Activated T-helper 9 cell treated with anti-CD3 and anti-CD28 coated beads, Interleukin-2, amount 50 U/mL, for 16 hours (primary cell): ENCODE measurements at places on chromosomes 16 and 17.

GRCh38 chr16:57303021-57303909 is 18.8 kb upstream of the PLLP start:
- no peak for DNase-seq

GRCh38 chr16:1002399-1003166 is 21.0 kb downstream of the SOX8 start:
- peak; percentile 81 for DNase-seq

DNA sequence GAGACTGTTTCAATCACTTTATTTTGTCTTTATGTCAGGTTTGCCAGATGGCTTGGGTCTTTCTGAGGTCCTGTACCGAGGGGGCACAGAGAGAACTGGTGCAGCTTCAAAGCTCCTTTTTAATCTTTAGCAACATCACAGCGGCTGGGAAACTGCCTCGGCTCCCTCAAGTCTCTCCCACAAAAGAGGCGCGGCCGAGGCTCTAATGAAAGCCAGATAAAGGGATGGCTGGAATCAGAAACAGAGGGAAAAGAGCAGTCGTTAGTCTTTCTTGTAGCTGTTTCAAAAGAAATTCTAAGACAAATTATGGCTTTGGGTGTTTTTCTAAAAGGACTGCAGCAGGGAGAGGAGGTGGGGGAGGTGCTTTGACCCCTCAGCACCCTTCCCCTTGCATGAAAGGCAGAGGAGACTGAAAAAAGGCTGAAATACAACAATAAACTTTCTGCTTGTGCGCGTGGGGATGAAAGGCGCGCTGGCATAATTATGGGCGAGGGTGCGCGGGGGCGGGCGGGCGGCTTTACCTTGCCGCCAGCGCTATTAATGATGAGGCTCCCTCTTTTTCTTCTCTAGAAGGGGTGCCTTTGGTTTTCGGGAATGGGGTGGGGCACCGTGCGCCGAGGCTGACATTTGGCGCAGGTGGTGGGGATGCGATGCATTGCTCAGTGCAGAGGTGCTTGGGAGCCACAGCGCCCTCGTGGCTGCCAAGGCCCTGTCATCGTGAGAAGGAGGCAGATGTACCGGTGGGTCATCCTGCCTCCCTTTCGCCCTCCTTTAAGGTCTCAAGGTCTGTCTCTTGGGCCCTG is 22.3 kb upstream of the BRD7 start:
- no peak for DNase-seq

DNA sequence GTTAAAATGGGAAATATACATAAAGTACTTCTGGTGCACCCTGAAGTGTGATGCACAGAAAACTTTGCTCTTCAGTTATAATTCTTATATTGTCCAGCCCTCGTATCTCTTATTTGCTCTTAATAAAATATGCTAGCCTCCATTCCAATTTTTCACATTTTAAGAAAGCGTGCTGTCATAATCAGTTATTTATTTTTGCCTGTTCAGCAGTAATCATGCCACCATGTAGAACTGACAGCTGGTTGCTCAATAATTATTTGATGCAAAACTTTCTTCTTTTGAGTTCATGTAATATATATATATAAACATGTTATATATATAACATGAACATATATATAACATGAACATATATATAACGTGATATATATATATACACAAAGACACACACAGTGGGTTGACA is 294.6 kb downstream of the CNTNAP4 start:
- DNase-seq, result no peak

DNA sequence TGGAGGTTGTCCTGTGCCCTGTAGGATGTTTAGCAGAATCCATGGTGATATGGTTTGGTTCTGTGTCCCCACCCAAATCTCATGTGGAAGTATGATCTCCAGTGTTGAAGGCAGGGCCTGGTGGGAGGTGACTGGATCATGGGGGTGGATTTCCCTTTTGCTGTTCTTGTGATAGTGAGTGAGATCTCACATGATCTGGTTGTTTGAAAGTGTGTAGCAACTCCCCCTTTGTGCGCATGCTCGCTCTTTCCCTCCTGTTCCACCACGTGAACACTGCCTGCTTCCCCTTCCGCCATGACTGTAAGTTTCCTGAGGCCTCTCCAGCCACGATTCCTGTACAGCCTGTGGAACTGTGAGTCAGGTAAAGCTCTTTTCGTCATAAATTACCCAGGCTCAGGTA is 61.9 kb downstream of the ARHGAP17 start:
- no peak for DNase-seq

DNA sequence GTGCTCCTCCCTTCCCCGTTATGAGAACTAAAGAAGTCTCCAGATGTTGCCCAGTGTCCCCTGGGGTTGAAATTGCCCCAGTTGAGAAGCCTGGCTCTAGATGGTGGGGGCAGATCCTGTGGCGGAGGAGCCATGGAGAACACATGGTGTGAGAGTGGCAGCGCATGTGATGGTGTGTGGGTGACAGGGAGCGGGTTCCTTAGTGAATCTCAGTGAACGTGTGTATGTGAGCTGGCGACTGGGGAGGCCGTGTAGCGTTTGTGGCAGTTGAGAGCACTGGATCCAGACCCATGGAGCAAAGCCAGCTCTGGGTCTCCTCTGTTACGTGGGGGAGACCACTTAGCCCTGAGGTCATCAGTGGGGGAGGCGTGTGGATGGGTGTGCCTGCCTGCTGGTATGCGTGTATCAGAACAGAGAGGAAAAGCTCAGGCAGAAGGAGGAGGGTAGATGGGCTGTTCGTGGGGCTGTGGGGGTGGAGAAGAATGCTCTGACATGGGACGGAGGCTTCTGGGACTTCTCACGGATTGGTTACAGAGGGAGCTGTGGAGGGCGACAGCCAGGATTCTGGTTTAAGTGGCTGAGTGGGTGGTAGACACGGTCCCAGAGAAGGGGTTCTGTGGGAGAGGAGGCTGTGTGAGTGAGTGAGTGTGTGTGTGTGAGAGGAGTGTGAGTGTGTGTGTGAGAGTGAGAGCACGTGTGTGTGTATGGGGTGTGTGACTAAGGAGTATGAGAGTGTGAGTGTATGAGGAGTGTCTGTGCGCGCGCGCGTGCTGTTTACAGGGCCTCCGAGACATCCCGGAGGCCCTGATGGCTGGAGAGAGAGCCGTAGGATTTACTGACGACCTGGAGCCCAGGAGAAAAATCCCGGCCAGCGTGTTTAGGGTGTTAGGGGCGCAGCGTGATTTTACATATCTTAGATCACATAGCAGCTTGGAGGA is 193.8 kb downstream of the SNX29 start:
- no peak for DNase-seq

DNA sequence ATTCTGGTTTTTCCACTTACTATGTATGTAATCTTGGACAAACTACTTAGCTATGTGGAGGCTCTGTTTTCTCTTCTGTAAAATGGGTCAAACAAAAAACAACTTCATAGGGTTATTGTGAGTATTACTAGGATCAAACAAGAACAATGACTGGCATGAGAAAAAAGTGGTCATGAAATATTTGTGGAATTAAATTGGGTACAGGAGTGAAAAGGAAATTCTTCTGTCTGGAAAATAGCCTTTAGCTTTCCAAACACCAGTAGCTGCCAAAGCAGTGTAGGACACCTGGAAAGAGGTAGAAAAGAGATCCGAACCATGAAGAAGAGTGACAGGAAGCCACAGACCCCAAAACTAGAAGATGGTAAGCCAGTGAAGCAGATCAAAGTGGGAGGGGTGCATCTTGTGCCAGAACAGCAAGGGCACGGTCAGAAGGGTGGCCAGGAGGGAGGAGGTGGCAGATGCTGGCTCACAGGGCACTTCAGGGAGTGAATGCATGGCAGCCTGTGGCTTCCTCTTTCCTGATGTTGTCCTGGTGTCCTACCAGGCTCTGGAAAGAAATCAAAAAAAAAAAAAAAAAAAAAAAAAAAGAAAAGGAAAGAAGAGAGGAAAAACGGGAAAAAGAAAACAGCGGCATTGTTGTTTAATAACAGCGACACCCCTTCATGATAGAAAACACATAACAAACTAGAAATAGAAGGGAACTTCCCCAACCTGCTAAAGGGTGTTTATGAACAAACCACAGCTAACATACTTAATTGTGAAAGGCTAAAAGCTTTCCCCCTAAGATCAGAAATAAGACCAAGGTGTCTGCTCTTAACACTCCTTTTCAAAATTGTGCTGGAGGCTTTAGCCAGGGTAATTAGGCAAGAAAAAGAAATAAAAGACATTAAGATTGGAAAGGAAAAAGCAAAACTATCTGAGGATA is 67.9 kb downstream of the PCTP start:
- DNase-seq, result no peak

DNA sequence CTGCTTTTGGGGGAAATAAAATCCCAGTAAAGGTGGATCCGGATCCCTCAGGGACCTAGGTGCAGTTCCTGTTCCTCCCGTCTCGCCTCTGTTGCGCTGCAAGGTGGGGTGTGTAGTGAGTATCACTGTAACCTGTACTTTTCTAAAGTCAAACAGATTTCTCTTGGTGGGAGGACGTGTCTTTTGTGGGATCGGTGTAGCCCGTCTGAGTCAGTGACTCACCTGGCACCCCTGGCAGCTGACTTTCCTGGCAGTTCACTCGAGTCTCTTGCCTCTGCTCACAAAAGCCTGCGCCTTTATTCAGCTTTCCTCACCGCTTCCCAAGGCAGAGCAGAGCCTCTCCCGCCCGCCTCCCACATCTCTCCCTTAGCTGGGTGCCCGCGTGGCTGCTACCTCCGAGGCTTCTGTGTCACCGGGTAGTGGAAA is 85.7 kb downstream of the CMIP start:
- DNase-seq, result no peak

- no peak for DNase-seq
Measured at GRCh38 chr17:82231562-82232321, 2.9 kb downstream of the SLC16A3 start.

DNA sequence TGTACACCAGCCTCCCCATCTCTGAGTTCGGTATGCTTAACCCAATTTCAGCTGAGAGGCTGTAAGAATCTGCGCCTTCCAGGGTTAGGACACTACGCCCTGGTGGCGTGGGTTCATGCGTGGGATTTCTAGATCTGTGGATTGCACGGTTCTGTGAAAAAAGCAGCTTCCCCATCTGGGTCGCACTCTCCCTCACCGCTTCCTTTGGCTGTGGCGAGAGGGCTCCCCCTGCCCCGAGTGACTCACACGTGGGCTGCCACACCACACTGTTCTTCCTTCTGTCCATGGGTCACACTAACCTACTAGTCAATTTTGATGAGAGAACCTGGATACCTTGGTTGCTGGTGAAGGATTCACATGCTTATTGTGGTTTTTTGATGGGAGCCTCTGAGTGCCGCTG is 256.0 kb upstream of the MAF start:
- no peak for DNase-seq

- peak; percentile 40 for DNase-seq
Measured at GRCh38 chr17:45410144-45411091, 22.3 kb downstream of the ARHGAP27 start.

DNA sequence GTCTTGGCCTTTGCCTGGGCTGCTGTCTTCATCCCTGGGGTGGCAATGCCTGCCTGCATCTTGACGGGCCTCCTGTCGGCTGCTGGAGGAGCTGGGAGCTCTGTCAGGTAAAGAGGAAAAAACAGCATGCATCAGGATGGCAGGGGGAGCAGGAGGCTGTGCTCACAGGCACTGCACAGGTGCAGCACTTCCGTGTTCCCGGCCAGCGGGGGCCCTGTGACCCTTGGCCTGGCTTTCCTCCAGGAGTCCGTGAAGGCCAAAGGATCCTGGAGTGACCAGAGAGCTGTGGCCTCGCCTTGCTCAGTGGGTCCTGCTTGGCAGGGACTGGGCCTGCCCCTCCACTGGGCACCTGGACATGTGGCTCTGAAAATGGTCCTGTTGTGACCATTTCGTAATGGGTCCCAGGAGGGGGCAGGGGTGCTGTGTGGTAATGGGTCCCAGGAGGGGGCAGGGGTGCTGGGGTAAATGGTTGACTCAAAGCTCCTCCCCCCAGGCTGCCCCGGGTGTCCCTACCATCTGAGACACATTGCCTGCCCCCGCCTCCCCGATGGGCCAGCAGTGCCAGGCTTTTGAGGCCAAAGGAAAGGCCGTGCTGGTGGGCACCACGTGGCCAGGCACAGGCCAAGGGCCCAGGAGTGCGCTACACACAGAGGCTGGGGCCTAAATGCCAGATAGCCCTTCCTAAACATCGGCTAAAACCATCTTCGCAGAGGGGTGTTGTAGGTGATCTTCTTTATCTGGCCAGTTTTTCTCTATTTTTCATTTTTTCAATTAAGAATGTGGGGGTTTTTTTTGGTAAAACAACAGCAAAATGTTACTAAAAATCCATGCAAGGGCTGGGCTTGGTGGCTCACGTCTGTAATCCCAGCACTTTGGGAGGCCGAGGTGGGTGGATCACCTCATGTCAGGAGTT is 4.0 kb upstream of the FASN start:
- no peak for DNase-seq

- no peak for DNase-seq
Measured at GRCh38 chr16:69763599-69763942, 1.4 kb downstream of the WWP2 start.

DNA sequence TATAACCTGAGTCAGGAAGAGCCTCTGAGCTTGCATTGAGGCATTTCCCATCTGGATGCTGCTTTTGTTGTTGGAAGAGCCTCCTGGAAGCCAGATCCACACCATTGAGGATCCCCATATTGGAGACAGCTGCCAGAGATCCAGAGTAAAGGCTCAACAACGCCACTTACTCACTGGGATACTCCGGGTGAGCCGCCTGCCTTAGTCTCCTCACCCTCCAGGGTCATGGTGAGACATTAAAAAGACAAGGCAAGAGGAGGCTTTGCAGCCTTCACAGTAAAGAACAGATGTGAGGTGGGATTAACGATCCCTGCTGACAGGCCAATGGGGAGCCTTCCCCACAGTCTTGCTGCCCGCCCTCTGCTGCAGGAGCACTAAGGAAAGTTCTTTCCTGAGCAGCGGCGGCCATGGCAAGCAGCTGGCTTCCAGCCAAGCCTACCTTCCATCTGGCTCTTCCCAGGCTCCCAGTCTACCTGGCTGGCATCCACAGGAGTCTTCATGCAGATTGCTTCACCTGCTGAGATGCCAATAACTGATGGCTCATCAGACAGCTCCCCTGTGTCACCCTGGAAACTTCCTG is 198.5 kb downstream of the CYLD start:
- no peak for DNase-seq

DNA sequence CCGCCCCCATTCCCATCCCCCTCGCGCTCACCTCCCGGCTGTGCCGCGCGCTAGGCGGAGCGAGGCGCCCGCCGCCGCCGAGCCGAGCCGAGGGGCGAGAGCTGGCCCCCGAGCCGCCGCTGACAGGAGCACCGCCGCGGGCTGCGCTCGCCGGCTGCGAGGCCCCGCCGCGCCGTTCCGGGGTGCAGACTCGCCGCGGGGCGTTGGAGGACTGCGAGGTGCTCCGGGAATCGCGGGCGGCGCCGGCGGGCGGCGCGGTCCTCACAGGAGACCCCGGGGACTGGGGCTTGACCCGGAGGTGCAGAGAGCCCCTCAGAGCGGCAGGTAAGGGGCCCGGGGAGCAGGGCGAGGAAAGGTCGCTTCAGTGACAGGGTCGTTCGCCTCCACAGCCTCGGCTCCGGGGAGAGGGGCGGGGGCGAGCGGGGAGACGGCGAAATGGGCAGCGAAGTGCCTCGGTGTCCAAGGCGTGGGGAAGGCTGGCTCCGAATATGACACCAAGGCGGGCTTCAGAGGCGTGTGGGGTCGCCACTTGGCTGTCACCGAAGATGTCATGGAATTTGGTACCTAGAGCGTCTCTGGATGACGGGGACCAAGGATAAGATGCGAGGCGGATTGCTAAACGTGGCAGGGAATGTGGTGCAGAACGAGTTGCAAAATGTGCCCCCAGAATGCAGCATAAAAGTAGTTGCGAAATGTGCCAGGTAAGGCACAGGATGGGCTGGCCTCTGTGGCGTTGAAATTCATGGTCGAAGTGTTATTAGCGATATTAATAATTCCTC is 580 bp downstream of the TANC2 start:
- peak; percentile 58 for DNase-seq

- no peak for DNase-seq
Measured at GRCh38 chr17:2634361-2634960, 41.0 kb downstream of the PAFAH1B1 start.

- DNase-seq, result no peak
Measured at GRCh38 chr17:38476549-38476948, 48.3 kb downstream of the ARHGAP23 start.
